Endothelial cell of umbilical vein (primary cell): ENCODE measurements at places on chromosomes 4 and X. TPM values are rescaled to one million over a fixed set of nuclear protein-coding genes. Genes with fewer than 3 reads are reported as not detected.

The PAK3 gene
- 0.15 and 0.16 TPM in 2 replicates for total RNA-seq

- H3K4me1 ChIP-seq = no peaks in the 10 kb centered on the region
- H3K4me3 ChIP-seq = no peak overlapping the region
- no peak for DNase-seq
- H3K27me3 ChIP-seq = no peaks in the 10 kb centered on the region
- H3K36me3 ChIP-seq = no peaks in the 10 kb centered on the region
- H3K27ac ChIP-seq = no peak overlapping the region
These were observed 36.9 kb upstream of the PUDP start for GRCh38 chrX:7184816-7185215.

The FHIP1A gene
- total RNA-seq = 0.58 and 2.2 TPM in 2 replicates

DNA sequence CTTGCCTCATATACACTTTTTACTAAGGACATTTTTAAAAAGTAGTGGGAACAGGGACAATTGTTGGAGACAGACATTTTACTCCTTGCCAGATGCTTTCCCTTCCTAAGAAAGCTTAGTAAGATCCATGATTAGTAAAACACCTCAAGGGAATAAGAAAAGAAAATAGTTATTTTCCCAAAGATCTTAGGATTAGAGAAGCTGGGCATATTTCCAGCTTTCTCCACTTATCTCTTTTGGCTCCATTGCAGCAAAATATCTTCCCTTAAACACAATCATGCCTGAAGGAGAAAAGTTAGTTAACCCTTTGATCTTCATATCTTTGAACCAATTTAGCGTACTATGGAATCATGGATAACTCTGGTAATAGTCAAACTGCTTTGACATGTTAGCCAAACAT, 257.9 kb downstream of the PCDH18 start:
- H3K36me3 ChIP-seq = no peaks in the 10 kb centered on the region
- H3K4me3 ChIP-seq = no peak overlapping the region
- H3K27me3 ChIP-seq = no peaks in the 10 kb centered on the region
- DNase-seq = no peak
- no peak overlapping the region for H3K27ac ChIP-seq

The SH3D19 gene
- 86.3 and 92.8 TPM in 2 replicates for total RNA-seq

- H3K27me3 ChIP-seq = no peaks in the 10 kb centered on the region
- DNase-seq = peak; percentile 81
- H3K36me3 ChIP-seq = no peaks in the 10 kb centered on the region
These were observed at the start of gene ADGRA3 for GRCh38 chr4:22515888-22516541. Gene ADGRA3, minus strand, starts transcription at chr4:22516066. Its CDS starts 282 bp downstream, at chr4:22515784.
